ENCODE measurements at places on chromosomes 16 and 17. TPM values are rescaled to one million over a fixed set of nuclear protein-coding genes. Genes with fewer than 3 reads are reported as not detected.

Gene CNTNAP1
- polyA plus RNA-seq = 9.4 TPM

Gene CDRT15L2
- not detected for polyA plus RNA-seq

Gene SOX15
- polyA plus RNA-seq = 1.7 TPM

Gene AOC3
- polyA plus RNA-seq = 13.3 TPM

Gene ATP2A3
- polyA plus RNA-seq = 5.3 TPM

Gene USH1G
- polyA plus RNA-seq = 0.05 TPM

Gene CCL3
- polyA plus RNA-seq = 3.1 TPM

Gene TAC4
- 1.8 TPM for polyA plus RNA-seq

Gene TMEM101
- 32.6 TPM for polyA plus RNA-seq

GRCh38 chr17:5467416-5467815, 1.4 kb downstream of the DHX33 start:
- no peak for DNase-seq

GRCh38 chr16:85238233-85238647, 126.0 kb upstream of the CIBAR2 start:
- DNase-seq = no peak

DNA sequence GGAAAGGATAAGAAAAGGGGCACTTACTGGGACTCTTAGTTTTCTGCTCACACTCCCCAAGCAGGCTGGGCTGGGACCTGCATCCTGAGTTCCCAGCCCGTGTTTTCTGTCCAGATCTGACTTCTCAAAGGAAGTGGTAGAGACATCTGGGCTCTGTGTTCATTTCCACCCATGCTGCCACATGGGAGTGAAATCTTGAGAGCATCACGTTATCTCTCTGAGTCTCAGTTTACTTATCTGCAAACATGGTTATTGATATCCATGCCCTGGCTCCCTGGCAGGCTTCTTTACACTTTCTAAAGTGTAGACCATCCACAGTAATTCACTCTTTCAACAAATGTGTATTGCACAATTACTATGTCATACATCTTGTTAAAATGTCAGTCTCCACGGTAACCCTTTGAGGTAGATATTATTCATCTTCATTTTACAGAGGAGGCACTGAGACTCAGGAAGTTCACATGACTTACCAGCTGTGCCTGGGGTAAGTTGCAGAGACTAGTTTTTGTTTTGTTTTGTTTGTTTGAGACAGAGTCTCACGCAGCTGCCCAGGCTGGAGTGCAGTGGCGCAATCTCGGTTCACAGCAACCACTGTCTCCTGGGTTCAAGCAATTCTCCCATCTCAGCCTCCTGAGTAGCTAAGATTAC, 3.4 kb downstream of the ZNF688 start:
- DNase-seq = no peak

GRCh38 chr16:2004795-2005517, 4.7 kb downstream of the ZNF598 start:
- DNase-seq = no peak

DNA sequence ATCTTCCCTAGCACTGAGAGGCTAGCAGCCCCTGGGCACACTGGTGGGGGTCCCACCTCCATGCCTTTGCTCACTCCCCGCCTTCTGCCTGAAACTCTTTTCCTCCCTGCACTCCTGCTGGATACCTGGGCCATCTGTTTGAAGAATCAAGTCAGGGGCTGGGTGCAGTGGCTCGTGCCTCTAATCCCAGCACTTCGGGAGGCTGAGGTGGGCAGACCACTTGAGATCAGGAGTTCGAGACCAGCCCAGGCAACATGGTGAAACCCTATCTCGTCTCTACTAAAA, 15.7 kb downstream of the FOXJ1 start:
- no peak for DNase-seq

DNA sequence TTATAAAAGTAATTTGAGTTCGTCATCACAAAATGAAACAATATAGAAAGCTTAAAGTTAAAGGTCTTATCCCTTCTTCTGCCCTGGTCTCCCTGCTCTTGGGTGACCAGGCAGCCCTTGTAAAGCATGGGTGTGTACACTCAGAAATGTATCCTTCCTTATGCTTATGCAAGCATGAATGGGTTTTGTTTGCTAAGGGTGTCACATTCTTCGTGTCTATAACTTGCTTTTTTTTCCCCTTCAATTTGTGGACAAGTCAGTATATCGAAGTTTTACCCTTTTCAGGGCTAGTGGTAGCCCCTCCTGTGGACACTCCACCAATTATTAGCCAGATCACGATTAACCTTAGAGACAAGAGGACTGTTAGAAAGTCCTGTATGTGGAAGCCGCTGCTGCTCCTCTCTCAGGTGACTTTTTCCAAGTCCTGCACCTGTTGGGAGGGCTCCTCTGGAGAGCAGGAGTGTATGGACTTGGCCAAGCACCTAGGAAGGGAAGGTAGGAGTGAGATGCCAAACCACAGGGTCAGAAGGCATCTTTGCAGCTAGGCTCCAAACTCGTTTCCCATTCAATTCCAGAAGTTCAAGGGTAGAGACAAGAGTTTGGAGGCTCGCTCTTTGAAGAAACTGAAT, 50.9 kb downstream of the LDHD start:
- no peak for DNase-seq

- no peak for DNase-seq
Observed at GRCh38 chr16:69514356-69514755, 51.4 kb upstream of the NFAT5 start.

- DNase-seq = no peak
Observed at GRCh38 chr17:69809331-69809730, 265.7 kb upstream of the KCNJ16 start.

GRCh38 chr16:24652209-24652712, 77.2 kb upstream of the TNRC6A start:
- no peak for DNase-seq

GRCh38 chr17:28173031-28173561, 130.6 kb downstream of the NLK start:
- DNase-seq = no peak

- no peak for DNase-seq
Observed at GRCh38 chr17:72390675-72391508, 270.1 kb downstream of the SOX9 start.

GRCh38 chr17:300881-301280, 51.7 kb downstream of the RPH3AL start:
- DNase-seq = no peak

GRCh38 chr17:4946312-4946976, 1.9 kb downstream of the PFN1 start:
- no peak for DNase-seq

Data from forelimb muscle (tissue), 1 donor.